Urinary bladder (tissue), 4 donors: ENCODE measurements at places on chromosomes 5 and 9. TPM values are rescaled to one million over a fixed set of nuclear protein-coding genes. Genes with fewer than 3 reads are reported as not detected.

SNX30 gene
- total RNA-seq: 20.7 TPM

FLT4 gene
- 18.2 TPM for total RNA-seq

MACIR gene
- total RNA-seq: 10.2 TPM

CDH9 gene
- 0.53 TPM for total RNA-seq

UNC13B gene
- 11.3 TPM for total RNA-seq

HSPB3 gene
- 12.4 TPM for total RNA-seq

MLANA gene
- total RNA-seq: not detected

GFI1B gene
- total RNA-seq: 0.26 TPM

THBS4 gene
- total RNA-seq: 3.9 TPM

EGFL7 gene
- 43.6 TPM for total RNA-seq

AQP3 gene
- 27.1 TPM for total RNA-seq

HK3 gene
- 0.74 TPM for total RNA-seq

FAM170A gene
- not detected for total RNA-seq

DMRT2 gene
- total RNA-seq: 1.0 TPM

PCDHGA3 gene
- 4.6 TPM for total RNA-seq

MGAT1 gene
- 50.6 TPM for total RNA-seq

C9 gene
- total RNA-seq: not detected

NPR3 gene
- 21.7 TPM for total RNA-seq

OR4F3 gene
- total RNA-seq: 0.37 TPM

SLC6A19 gene
- total RNA-seq: not detected

CCL27 gene
- not detected for total RNA-seq
